ENCODE measurements at places on chromosomes 11 and 22.
A peak's percentile ranks its signal among the peaks of the same experiment; 100 is the strongest.

DNA sequence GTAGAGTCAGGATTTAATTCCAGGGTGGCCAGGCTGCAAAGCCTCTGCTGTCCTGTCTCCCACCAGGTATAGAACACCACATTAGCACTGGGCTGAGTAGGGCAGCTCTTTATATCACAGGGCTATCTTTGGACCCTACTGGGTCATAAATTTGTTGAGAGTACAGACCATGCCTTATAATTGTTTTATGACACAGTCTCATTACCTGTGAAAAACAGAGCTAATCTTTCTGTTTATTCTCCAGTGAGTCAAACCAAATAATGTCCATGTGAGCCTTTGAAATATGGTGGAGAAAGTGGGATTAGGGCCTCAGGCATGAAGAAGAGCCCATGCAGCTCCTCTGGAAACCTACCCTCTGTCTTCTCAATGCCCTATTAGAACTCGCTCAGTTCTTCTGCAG lies 49.6 kb upstream of the KIRREL3 start:
- no peak for DNase-seq

DNA sequence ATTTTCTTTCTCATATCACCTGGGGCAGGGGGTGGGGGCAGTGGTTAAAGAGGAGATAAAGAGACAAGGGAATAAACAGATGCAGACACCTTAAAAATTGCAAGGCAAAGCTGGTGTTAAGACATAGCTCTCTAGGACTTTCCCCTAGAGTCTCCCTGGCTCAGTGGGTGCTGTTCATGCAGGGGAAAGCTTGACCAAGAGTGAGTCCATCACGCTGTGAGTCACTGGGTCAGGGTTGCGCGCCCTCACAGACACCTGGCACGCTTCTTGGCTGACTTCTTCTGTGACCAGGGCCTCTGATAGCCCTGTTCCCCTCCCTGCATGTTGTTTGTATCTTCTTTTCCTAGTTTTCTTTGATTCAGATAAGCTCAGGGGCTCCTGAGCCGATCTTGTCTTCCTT lies 31.9 kb downstream of the COMMD9 start:
- DNase-seq, result no peak

- no peak for DNase-seq
Observed at GRCh38 chr11:5967708-5968107, 586 bp downstream of the OR56A5 start.

DNA sequence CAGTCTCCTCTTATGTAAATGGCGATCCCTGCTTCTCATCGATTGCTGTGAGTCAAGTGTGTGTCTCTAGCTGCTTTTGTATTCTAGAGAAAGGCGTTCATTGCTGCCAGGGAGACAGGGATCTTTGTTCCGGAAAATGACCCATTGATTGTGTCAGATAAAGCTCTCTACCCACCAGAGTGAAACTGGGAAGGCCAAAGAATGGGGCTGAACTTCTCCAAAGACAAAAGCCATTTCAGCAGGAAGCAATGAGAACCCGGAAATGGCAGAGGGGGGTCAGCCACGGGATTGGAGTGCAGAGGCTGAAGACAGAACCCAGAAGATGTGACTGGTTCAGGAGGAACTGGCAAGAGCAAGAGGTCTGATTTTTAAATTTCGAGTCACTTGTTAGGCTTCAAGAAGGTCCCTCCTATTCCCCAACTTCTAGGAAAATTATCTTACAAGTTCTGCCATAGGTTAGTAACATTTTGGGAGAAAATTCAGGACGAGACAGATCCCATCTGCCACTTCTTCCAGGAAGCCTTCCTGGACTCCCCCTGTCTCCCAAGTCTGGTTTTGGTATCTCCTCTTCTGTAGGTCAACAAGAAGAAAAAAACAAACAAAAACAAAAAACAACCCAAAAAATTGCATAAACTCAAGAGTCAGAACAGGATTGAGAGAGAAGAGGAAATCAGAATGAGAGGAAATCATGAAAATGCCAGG lies 110.6 kb downstream of the NECTIN1 start:
- DNase-seq, result no peak

DNA sequence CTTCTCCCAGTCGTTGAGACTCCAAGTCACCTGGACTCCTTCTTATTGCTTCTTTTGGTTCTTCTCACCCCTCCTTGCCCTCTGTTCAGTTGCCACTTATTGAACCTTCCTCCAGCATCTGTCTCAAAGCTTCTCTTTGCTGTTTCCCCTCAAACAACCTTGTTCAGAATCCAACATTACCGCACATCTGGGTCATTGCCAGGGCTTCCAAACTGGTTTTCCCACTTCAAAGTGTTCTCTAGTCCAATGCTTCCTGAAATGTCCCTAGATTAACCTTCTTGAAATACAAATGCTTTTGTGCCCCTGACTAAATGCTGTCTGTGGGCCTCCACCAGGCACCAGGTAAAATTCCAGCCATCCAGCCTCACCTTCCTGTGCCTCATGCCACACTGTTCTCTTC lies 100.8 kb upstream of the TTC12 start:
- no peak for DNase-seq

DNA sequence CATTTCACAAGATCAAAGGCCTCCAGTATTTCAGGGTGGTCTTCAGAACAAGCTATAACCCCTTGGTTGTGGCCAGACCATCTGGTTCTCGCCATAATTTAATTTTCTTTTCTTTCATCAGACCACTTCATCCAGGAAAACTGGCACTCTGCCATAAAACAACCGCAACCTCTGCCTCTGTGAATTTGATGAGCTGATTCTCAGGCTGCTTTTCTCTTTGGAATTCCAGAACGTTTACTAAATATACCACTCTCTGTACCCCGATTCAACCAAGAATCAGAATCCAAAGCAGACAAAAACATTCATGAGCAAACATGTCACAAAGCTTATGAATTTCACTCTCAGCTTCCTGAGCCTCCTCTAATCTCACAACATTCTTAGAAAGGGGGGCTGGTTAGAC lies 331.8 kb upstream of the SYN3 start:
- DNase-seq, result no peak

GRCh38 chr11:125402435-125402834 lies 93.6 kb downstream of the FEZ1 start:
- DNase-seq, result peak; percentile 44

GRCh38 chr11:12281571-12282478 lies 95.5 kb upstream of the PARVA start:
- DNase-seq, result peak; percentile 65

GRCh38 chr11:132658696-132659095 lies 873.6 kb downstream of the OPCML start:
- no peak for DNase-seq

DNA sequence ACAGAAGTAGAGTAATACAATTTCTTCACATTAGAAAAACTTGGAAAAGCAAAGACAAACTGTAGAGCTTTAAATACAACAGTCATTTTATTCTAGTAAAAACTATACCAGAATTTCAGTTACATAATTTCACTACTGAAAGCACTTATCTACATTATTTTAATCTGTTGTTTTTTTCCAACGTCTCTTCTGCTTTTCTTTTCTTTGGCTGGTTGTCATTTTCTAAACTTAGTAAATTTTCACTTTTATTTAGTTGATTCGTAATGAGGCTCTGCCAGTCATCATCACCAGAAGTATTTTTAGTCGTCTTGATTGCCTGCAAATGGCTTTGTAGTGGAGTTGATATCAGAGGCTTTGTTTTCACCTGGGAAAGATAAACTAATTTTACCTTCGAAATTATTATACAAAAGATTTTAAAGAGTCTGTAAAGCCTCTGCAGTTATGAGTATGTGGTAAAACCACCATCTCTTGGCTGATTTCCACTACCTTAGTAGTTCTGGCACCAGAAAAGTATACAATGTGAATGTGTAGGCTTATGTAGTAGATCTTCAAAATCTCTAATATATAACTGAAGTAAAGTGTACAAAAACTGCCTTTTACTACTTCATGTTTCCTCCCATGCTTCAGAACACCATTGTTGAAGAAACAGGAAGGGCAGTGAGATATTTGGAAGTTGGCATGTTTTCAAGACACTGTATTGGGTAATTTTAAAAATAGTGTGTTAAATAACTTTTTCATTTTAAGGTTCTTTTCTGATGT lies 19.2 kb downstream of the EIF3M start:
- DNase-seq, result peak; percentile 3

GRCh38 chr22:30028731-30029130 lies 51.5 kb upstream of the HORMAD2 start:
- no peak for DNase-seq

- DNase-seq, result no peak
Observed at GRCh38 chr11:117382746-117383145, 55.1 kb downstream of the CEP164 start.

DNA sequence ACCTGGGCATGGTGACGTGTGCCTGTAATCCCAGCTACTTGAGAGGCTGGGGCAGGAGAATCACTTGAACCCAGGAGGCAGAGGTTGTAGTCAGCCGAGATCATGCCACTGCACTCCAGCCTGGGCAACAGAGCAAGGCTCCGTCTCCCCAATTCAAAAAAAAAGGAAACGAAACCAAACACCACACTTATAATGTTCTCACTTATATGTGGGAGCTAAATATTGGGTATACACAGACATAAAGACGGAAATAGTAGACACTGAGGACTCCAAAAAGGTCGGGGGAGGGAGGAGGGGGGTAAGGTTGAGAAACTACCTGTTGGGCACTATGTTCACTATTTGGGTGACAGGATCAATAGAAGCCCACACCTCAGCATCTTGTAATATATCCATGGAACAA lies 94.3 kb downstream of the GAB2 start:
- no peak for DNase-seq

DNA sequence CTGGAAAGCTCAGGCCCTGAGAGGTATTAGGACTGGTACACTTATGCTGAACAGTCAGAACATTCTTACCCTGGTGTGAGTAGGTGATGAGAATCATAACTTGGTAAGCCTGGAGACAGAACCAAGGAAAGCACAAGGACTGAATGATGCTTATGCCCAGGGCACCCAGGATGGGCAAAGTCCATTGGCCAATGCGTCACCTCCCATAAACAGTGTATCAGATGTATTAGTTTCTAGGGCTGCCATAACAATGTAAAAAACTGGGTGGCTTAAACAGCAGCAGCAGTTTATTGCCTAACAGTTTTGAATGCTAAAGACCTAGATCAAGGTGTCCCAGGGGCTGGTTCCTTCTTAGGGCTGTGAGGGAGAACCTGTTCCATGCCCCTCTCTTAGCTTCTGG lies 107.0 kb downstream of the FAR1 start:
- DNase-seq, result no peak

- no peak for DNase-seq
Observed at GRCh38 chr11:71309611-71310010, 57.2 kb upstream of the SHANK2 start.

- DNase-seq, result no peak
Observed at GRCh38 chr11:19191530-19192169, 10.1 kb downstream of the CSRP3 start.

- no peak for DNase-seq
Observed at GRCh38 chr11:76768088-76768908, 14.9 kb upstream of the TSKU start.

DNA sequence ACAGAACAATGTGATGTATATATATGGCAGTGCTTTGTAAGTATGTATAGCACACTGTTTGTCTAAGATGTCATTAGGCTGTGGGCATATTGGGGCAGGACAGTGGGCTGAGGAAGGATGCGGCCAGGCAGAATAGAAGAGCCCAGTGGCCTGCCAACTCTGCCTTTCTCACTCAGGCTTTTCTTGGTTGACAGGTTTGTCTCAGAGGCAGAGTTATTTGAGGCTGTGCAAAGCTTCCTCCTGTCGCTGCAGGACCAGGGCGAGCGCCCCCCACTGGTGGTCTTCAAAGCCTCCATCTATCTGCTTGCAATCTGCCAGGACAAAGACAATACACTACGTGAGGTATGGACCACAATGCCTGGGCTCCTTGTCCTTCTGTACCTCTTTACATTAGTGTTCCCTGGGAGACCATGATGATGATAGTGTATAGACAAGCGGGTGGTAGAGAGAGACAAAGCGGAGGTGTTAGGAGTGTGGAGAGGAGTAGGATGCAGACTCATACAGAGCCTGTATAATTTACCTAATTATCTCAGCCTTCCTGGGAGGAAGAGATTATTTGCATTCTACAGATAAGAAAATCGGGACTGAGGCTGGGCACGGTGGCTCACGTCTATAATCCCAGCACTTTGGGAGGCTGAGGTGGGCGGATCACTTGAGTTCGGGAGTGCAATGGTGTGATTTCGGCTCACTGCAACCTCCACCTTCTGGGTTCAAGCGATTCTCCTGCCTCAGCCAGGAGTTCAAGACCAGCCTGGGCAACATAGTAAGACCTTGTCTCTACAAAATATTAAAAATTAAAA lies 37.3 kb upstream of the CCDC134 start:
- no peak for DNase-seq

DNA sequence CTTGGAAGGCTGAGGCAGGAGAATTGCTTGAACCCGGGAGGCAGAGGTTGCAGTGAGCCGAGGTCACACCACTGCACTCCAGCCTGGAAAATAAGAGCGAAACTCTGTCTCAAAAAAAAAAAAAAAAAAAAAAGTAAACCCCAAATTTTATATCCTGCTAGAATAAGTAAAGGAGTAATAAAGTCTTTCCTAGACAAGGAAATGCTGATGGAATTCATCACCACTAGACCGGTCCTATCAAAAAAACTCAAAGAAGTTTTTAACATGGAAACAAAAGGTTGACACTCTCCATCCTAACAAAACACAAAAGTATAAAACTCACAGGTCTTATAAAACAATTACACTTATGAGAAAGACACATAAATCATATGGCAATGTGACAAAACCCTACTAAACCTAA lies 213.9 kb downstream of the SBF2 start:
- no peak for DNase-seq

DNA sequence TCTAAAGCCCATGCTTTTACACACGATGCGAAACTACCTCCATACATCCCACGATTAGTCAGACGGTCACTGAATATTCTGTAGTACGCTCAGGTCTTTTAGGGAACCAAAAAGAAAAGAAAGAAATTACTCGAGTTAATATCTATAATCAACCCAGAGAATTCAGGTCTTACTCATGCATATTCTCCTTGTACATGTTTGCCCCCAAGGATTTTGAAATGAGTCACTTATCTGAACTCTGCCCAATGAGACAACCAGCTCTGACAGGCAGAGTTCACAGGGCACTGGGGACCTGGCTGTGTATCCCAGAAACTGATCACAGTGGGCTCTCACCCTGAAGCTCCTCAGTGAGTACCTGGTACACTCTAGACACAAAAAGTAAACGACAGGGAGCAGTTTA lies 29.2 kb downstream of the RASSF10 start:
- DNase-seq, result peak; percentile 9
